ENCODE measurements at places on chromosomes 6 and 20.

GRCh38 chr6:66429210-66429609, 722.2 kb upstream of the EYS start:
- no peak for DNase-seq

DNA sequence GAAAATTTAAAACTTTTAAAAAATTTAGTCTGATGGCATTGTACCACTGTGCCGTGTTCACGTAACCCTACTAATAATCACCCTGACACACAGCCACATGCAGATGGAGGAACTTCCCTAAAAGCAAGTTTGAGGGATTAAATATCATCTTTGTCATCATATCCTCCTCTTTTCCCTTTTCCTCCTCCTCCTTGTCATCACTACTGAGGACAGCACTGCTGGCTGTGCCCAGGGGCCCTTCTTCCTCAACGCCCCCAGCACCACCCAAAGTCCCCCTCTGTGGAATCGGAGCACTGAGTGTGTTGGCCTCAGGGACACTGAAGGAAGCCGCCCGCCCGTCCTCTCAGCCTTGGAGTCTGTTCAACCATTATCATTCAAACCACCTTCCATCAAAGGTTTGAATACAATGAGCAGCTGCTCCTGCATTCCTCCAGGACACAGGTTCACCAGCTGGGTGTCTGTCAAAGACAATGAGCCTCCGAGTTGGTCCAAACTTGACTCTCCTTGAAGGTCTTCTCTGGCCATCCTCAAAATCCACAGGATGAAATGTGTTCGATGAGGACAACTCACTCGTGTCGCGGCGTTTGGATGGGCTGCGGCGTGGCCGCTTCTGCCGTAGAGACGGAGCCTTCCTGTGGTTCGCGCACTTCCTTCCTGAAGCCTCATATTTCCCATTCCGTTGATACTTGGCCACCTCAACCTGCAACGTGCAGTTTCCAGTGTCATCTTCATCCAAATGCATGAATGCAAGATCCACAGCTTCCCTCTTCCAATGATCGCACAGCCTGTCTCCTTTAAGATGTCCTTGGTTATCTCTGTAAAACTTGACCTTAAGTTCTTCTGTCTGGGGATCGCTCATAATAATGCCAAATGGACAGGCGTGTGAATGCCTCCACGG, 23.3 kb downstream of the NQO2 start:
- DNase-seq, result no peak

DNA sequence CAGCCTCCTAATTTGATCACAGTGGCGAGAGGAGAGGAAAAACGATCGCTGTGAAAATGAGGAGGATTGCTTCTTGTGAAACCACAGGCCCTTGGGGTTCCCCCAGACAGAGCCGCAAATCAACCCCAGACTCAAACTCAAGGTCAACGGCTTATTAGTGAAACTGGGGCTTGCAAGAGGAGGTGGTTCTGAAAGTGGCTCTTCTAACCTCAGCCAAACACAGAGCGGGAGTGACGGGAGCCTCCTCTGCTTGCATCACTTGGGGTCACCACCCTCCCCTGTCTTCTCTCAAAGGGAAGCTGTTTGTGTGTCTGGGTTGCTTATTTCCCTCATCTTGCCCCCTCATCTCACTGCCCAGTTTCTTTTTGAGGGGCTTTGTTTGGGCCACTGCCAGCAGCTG, 28.7 kb downstream of the SAYSD1 start:
- DNase-seq, result no peak

DNA sequence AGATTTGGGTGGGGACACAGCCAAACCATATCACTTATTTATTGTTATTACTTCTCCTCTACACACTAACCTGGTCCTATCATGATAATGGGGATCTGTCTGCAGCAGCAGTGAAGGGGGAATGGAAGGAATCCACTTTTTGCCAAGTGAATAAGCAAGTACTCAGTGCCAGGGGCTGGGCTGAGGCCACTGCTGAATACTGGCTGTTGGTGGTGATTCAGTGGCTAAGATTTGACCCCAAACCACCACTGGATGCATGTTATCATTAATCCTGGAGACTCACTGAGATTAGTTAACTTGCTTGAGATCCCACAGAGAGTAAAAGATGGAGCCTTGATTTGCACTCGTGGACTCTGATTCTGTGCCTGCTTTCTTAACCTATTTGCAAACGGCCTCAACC, 127.7 kb downstream of the TSHZ2 start:
- DNase-seq, result no peak

DNA sequence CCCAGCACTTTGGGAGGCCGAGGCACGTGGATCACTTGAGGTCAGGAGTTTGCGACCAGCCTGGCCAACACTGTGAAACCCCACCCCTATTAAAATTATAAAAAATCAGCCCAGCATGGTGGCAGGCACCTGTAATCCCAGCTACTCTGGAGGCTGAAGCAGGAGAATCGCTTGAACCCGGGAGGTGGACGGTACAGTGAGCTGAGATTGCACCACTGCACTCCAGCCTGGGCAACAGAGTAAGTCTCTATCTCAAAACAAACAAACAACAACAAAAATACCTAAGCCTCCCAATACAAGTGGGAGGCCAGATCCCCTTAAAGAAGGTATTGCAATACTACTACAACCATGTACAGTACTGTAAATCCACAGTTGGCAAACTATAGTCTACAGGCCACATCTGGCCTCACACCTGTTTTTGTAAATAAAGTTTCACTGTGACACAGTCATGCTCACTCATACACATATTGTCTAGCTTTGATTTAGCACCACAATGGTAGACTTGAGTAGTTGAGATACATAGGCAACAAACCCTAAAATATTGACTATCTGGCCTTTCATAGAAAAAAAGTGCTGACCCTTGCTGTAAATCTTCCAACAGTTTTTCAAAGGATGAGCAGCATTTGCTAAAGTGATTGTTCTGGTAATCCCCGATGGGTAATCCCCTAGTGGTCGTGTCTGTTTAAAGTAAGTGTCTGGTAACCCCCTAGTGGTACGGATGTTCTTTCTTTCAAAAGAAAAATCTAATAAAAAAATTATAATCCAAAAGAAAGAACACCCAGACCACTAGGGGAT, 202.0 kb downstream of the RNGTT start:
- no peak for DNase-seq

GRCh38 chr6:165183496-165184140, 125.8 kb downstream of the C6orf118 start:
- DNase-seq, result no peak

DNA sequence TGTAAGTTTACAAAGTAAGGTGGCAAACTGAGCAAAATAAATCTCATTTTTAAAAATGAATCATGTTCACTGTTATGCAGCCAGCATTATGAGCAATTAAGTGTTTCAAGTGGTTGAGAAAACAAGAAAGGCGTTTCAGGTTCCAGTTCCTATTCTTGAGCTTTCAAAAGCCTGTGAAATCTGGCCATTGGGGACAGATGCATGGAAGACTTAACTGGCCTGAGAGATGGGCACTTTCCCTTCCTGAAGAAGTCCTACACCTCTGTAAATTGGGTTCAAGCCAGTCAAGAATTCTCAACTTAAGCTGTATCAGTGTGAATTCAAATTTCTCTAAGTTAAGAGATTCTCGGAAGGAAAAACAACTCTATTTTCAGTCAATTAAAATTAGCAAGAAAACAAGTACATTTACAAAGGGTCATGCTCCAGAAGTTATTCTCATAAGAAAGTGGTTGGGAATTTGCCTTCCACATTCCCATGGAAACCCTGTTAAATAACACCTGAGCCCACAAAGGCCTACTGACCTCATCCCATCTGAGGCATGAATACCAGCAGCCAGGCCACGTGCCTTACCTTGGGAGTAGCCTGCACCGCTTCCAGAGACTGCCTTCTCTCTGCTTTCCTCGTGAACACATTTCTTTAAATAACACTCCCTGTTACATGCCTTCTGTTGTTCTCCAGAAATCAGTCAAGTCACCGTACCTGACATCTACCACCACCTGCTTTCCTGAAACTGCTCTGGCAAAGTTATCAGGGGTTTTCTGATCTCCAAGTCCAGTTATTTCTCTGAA, 19.4 kb downstream of the MAP3K5 start:
- no peak for DNase-seq

GRCh38 chr20:59779656-59780380, 153.6 kb downstream of the SYCP2 start:
- DNase-seq, result no peak

DNA sequence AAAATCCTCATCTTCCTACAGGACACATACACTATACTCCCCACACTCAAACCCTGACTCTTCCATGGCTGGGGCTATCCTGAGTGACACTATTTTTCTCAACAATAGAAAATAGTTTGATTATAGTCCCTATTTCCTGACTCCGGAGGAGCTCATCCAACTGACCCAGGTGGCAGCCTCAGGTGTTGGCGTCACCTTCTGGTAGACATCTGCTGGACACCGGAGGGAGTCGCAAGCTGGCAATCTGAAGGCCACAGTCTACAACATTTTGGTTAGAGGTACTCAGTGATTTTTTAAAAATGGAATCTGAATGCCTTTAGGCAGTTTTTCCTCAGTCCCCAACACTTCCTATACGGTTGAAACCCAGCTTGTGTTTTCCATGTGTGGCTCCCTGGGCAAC, 32.2 kb upstream of the OCSTAMP start:
- DNase-seq, result no peak

DNA sequence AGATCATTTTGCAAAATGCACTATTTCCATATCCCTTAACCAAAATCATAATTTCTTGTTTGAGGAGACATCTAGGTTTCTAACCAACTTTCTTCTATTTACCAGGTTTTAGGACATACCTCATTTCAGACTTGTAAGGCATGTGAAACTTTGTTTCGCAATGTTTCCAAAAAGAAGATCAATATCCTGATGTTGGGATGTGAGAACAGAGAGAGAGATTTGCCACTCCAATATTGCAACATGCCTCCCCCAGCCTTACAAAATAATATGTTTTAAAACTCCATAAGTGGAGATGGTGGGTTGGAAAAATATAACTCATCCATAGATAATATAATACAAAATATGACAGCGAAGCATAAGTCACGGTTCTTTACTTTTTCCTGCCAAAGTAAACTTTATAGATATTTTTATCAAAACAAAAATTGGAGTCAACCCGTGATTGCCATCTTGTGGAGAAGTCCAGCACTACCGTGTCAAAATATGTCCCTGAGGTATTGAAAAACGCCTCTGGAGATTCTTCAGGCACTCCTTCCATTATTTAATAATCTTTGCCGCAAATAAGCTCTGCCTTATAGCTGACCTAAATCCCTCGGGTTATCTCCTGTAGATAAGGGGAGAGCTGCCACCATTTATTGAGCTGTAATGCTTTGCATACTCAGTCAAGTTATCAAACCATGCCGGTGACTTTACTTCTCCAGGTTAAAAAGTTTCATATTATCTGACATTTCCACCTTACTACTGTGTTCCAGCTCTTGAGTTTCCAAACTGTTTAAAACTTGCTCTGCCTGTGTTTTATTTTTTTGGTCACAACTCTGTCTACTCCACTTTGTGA, 534.2 kb downstream of the HACE1 start:
- DNase-seq, result no peak

- no peak for DNase-seq
Measured at GRCh38 chr6:152462716-152463115, 174.4 kb downstream of the SYNE1 start.

DNA sequence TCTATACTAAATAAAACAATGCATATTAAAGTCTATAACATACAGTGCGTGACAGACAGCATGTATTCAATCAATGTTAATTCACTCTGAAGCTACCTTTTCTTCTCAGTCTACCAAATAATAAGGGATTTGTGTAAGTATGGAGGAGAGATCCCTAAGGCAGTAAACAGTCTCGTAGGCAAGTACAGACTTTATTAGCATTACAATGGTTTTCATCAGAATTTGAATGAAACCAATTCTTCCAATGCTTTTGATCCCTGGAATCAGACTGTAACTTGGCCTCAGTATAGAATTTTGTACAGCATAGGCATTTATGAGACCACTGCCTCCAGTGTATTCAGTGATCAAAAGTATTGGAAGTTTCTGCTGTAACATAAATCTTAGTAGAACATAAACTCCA, 19.5 kb downstream of the LYRM4 start:
- DNase-seq, result no peak

DNA sequence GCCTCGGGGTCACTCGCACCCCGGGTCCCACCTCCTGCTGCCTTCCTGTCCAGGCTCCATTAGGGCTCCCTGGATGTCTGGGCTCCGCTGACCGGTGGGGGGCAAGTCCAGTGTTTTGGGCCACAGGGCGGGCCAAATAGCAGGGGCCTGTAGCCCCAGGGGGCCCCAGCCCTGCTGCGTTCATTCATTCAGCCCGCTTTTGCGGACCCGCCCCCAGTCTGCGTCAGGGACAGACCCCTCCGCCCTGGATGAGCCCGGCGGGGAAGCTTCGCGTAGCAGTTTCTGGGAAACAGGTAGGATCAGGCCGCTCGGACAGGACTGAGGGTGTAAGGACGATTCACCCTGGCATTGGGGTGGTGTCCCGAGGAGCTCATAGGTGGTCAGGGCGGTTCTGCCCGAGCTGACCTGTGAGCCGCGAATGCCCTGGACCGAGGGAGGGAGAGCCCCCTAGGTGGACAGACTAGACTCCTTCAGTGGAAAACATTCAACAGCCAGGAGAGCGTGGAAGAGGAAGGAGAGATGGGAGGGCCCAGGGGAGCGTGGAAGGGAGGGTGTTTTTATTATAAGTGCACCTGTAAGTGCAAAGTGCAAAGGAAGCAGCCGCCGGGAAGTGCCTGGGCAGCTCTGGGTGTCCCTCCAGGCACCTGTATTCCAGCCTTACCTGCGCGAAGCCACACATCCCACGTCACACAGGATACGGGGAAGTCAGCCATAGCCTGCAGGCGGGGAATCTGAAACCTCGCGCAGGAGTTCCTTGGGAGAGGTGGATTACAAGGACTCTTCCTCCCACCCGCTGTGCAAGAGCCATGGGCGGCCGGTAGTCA, 662 bp downstream of the ENTPD6 start:
- DNase-seq, result no peak

DNA sequence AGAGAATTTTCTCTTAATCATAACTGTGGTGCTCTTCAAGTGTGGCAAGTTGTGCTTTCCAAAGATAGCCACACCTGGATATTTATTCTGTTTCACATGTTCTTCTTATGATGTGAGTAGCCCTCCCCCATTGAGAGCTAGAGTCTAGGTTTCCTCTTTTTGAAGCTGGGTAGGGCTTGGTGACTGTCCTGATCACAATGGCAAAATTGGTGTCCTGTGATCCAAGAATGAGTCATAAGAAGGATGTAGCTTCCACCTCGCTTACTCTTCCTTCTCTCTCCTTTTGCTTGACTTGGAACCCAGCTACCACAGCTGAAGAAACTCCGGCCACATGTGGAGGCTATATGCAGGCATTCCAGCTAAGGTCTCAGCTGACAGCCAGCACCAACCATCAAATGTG, 7.4 kb upstream of the IGF2R start:
- no peak for DNase-seq

GRCh38 chr6:89281779-89282246, 33.3 kb downstream of the GABRR2 start:
- no peak for DNase-seq

GRCh38 chr20:47041396-47041899, 146.8 kb downstream of the EYA2 start:
- DNase-seq, result no peak

- DNase-seq, result no peak
Measured at GRCh38 chr6:89495961-89496535, 63.1 kb downstream of the ANKRD6 start.

DNA sequence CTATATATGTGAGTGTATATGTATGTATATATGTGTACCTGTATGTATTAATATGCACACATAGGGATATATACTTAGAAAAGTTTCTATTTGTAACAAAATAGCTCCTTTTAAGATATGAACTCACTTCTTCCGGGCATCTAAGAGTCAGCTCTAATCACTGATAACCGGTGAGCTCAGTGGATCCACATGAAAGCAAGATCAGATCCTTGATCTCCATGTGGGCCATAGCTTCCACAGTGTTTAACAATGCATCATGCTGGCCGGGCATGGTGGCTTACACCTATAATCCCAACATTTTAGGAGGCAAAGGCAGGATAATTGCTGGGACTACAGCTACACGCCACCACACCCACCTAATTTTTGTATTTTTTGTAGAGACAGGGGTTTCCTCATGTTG, 52.6 kb downstream of the ECT2L start:
- no peak for DNase-seq

All from mesothelial cell of epicardium (in vitro differentiated cells).